GM23248 (cell line): ENCODE measurements at places on chromosomes 13 and 19. TPM values are rescaled to one million over a fixed set of nuclear protein-coding genes. Genes with fewer than 3 reads are reported as not detected.

DNA sequence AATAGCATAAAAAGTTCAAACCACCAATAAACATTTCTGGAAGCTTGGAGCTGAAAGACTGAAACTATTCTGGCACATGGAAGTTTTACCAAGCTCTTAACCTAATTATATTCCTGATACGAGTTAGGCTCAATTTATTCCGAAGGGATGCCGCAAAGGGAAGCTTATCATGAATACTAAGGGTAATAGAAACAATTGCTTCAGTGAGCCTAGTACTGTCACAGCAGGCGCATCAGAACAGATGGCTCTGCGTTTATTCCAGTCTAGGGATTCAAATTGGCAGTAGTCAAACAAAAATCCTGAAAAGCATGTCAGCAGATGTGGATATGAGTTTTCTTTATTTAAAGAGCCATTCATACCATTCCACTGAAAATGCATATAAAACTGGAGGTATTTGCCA, 779.5 kb downstream of the GPC5 start:
- DNase-seq, result no peak

VSTM1 gene
- not detected in 2 replicates for polyA plus RNA-seq

CCDC70 gene
- polyA plus RNA-seq, result not detected in 2 replicates

IL12RB1 gene
- not detected in 2 replicates for polyA plus RNA-seq

KLK1 gene
- not detected in 2 replicates for polyA plus RNA-seq

DNA sequence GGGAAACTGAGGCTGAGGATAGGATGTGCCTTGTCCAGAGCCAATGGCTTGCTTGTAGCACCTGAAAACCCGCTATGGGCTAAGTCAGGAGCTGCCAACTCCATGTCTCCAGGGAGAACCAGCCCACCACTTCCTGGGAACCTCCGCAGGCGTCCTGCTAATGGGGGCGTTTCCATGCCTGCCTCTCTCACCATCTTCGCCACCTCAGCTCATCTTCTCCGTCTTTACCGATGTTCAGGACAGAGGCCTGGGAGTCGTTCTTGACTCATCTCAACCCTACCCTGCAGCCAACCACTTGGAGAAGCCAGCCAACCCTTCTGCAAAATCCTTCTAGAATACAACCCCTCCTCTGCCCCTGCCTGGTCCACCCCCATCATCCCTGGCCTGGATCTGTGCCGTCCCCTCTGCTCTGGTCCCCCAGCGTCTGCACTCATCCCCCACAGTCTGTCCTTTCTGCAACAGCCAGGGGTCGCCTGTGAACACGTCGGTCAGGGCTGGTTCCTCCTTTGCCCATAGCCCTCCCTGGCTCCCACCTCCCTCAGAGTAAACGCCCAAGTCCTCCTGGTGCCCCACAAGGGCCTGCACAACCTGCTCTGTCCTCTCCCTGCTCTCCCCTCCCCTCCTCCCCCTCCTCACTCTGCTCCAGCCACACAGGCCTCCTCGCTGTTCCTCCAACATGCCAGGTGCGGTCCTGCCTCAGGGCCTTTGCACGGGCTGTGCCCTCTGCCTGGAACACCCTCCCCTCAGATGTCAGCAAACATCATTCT, 31.0 kb downstream of the PTPRS start:
- DNase-seq, result peak; percentile 52

ZNF284 gene
- polyA plus RNA-seq, result 1.9 and 2.0 TPM in 2 replicates

LILRB1 gene
- polyA plus RNA-seq, result 0.06 TPM in 1 of 2 replicates, not detected in the other

DNA sequence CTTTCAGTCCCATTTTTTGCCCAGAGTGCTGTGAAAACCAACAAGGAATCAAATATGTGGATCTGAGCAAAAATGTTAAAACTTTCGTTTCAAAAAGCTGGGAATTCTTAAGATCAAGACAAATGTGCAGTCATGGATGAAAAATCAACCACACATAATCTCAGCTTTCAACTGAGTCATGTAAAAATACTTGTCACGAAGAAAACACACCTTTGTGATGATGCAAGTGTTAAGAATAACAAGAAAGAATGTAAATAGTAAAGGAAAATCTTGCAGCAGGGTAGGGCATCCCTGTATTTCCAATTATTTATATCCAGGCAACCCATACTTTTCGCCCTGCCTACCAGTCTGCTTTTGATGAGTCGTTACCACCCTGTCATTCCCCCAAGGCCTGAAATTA, 27.4 kb upstream of the DCLK1 start:
- DNase-seq, result no peak

NUP62 gene
- 38.4 and 38.5 TPM in 2 replicates for polyA plus RNA-seq

DNA sequence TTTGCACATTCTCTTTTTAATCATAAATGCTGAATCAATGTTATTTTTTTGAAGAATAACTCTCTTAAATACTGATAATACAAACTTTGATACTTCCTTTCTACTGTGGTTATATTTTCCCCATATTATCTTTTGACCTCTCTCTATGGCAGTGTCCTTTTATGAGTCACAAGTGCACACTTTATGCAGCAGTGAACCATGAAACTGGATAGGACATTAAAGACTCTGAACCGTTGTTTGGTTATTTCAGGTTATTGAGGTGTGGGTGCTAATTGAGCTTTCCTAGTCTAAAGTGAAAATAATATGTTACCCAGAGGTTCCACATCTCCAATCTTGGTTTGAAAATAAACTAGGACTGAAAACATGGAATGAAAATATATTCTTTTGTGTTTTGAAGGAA, 71.4 kb downstream of the DGKH start:
- no peak for DNase-seq

SLC6A16 gene
- 0.40 TPM in 1 of 2 replicates, not detected in the other for polyA plus RNA-seq

NCCRP1 gene
- polyA plus RNA-seq, result not detected in 2 replicates

COG3 gene
- 16.6 and 19.3 TPM in 2 replicates for polyA plus RNA-seq

DNA sequence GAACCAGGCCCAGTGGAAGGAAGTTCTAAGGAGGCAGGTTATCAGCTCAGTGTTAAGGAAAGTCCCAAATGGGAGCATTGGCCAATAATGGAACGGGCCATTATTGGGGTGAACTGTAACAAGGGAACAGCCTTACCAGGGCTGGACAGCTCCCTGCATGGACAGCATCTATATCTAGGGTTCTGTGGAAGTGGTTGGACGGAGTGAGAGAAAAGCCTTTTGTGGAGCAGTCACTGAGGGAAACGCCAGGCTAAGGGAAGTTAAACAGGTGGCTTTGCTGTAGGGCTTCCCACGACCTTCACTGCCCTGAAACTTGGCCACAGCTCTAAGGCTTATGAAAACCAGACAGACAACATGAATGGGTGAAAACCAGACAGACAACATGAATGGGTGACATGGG, 17.0 kb downstream of the POU2F2 start:
- peak; percentile 40 for DNase-seq

GRCh38 chr19:44782729-44783128, 5.0 kb downstream of the CBLC start:
- DNase-seq, result no peak

DNA sequence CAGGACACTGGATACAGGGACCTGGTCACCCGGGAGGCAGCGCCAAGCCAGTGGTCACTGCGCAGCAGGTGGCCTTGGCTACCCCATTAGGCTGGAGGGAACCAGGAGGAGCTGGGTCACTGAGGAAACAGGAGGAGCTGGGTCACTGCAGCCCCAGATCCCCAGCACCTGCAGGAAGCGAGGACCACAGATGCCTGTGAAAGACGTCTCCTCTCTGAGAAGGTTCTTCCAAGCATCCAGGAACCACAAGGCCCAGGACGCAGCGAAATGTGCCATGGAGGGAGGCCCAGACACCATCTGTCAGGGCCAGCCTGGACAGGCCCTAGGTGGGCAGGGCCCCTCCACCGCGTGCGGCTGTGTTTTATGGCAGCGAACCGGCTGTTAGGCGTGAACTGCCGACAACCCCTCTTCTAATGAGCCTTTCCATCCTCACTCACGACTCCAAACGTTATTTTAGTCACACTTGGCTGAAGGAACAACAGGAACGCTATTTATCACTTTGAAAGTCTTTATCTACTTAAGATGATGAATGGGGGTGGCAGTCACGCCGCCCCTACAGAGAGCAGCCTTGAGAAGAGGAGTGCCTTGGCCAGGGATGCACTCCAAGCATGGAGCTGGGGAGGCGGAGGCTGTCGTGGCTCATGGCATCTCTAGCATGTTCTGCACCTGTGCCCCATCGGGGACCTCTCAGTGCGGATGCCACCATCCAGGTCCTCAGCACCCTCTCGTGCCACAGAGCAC, 53.3 kb downstream of the CEBPG start:
- no peak for DNase-seq

NCAN gene
- not detected in 2 replicates for polyA plus RNA-seq

DNA sequence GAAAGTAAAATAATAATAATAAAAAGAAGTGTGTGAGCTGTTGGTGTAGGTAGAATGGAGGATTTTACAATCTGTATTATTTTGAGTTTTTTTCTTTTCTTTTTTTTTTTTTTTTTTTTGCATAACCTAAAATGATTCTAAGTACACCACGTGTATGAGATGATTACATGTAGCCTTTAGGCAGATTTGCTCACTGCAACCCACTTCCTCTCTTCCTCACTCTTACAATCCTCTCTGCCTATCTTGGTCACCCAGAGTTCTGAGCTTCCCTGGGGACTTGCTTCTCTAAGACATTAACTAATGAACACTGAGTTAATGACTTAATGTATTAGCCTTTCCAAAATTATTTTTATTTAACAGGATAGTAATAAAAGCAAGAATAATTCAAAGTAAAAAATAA, 1169.6 kb downstream of the EFNB2 start:
- no peak for DNase-seq

- DNase-seq, result no peak
Measured at GRCh38 chr19:4906963-4907362, 2.3 kb upstream of the UHRF1 start.

DNA sequence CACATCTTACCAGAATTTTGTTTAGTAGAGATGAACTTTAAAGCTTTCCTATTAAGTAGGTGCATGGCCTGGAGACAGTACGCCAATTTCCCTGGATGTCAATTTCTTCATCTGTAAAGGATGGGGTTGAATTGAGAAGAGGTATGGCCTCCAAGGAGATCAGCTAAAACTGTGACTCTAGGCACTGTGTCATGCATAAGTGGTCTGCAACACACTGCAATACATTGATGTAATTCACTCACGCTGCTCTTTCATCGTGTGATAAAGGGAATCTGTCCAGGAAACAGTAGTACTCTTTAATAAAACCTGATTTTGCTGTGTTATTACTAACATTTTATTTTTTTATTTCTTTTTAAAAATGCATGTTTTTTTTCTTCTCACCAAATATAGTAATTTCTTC, 795.8 kb downstream of the DIAPH3 start:
- DNase-seq, result no peak

CCDC106 gene
- 15.2 and 15.3 TPM in 2 replicates for polyA plus RNA-seq

DNA sequence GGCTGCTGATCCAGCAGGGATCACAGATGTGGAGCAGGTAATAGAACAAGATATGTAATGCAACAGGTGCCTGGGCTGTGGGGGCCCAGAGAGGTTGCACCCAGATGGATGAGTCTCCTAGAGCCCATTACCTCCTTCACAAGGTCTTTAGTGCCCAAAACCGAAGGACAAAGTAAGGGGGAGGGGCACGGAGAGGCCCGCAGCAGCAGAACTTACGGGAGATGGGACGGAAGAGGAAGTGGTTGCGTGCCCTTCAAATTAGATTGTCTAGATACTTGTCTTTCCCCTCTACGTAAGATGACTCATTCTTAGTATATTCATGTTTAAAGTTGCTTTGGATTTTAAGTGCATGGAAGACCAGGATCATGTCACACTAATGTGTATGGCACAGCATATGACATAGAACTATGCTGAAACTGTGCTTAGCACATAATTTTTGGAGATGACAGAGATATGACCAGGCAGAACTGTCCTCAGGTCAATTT, 5.7 kb upstream of the MRPS31 start:
- DNase-seq, result peak; percentile 23

DNA sequence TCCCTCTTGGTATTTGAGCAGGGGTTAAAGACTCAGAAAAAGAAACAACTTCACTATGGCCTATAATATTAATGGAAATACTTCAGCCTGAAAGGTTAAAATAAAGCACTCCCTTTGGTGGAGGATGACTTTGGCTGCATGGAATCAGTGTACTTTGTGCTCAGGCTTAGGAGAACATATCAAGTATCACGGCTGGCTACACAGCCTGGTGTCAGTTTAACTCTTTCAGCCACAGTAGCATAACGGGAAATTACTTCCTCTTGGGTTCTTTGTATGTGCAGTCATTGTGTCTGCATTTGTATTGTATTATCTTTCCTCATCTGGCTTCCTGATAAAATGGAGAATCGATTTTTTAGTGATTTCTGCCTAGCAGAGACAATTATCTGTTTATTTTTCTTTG, 239.0 kb downstream of the GGACT start:
- DNase-seq, result no peak

GRCh38 chr19:49017666-49018351, 918 bp upstream of the LHB start:
- peak; percentile 83 for DNase-seq

TNNI3 gene
- 0.35 TPM in 1 of 2 replicates, not detected in the other for polyA plus RNA-seq

NUDT15 gene
- polyA plus RNA-seq, result 19.5 and 19.6 TPM in 2 replicates

DNA sequence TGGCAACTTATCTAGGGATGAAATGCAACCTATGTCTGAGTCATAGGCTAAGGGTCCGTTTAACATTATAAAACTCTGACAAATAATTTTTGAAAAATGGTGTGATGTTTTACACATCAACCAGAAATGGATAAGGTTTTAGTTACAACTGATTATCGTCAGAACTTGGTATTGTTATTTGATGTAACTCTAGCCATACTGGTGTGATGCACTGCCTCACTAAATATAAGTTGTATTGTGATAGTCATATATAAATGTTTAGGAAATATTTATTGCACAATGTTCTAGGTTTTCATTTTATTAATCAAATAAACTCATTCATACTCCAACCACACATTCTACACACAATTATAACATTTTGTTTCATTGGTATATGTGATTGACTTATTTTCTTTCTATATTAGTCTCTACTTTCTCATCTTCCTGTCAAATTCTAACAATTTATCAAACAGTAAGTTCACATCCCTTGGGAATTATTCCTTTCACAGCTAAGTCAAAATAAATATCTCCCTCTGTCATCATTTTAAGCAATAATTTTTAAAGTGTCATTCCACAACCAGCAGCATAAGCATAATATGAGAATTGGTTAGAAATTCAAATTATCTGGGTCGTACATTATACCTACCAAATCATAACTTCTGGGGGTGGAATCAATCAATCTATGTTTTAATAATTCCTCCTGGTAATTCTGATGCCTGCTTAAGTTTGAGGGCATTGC, 873.9 kb downstream of the SLITRK1 start:
- no peak for DNase-seq

- peak; percentile 60 for DNase-seq
Measured at GRCh38 chr19:39671739-39672363, 16.1 kb downstream of the LGALS16 start.

GRCh38 chr13:104530741-104531140, 1464.5 kb upstream of the SLC10A2 start:
- no peak for DNase-seq

DNA sequence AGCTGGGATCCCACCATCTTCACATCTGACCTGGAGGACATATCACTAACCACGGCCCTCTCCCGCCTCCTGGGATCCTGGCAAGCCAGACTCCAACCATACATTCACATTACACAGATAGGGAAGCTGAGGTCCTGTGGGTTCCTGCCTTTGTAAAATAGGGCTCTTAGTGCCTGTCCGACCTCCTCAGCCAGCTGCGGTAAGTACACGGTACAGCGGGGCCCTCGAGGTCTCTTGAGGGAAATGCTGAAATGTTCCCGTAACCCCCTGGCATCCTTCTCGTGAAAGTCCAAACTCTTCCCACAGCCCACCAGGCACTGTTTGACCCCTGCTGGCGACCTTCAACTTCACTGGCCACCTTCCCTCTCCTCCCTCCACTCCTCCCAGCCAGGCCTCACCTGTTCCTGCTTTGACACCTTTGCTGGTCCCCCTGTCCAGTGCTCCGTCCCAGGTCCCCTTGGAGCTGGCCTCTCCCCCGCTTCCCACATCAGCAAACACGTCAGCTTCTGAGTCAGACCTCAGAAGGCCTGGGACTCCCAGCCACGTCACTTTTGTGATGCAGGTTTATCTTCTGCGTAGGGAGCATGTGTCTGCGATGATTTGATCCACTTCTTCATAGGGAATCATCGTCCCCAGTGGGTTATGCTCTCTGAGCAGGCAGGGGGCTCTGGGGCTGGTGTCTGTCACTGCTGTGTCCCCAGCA, 8.8 kb upstream of the GNG7 start:
- DNase-seq, result peak; percentile 84
